ENCODE measurements at places on chromosomes 1 and 21. TPM values are rescaled to one million over a fixed set of nuclear protein-coding genes. Genes with fewer than 3 reads are reported as not detected.

KCNA3 gene
- 84.9 TPM for total RNA-seq

EDN2 gene
- not detected for total RNA-seq

TRAF3IP3 gene
- 422 TPM for total RNA-seq

ABCA4 gene
- total RNA-seq: not detected

NMNAT2 gene
- total RNA-seq: 0.28 TPM

DNA sequence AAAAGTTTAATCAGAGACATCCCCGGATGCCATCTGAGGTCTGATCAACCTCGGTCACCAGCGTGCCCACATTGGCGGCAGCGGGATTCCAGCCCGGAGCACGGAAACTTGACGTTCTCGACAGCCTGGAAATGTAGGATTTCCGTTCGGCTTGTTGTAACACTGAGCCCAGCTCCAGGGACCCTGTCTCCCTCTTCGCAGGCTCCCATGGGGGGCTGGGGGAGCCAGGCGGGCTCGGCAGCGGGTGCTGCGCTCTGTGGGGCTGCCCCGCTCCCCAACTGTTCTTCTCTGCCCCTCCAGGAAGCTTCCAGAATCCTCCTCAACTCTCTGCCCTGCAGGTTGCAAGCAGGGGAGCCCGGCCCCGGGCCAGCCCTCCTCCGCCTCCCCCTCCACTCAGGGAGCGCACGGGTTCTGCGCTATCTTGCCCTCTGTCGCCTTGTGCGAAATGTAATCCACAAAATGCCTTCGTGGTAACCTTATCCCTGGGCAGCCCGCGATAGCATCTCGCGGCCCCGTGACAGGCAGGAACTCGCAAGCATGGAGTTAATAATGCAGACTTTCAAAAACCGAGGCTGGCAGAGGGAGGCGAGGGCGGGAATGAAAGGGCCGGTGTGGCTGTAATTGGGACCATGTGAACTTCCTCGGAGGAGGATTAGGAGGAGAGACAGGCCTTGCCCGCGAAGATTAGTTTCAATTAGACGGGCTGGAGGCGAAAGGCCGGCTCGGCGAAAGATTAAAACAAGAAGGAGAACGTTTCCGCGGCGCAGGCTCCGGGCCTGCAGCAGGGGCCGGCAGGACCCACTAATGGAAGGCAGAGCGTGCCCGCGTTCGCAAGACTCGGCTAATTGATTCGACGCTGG lies 53.9 kb upstream of the TTC34 start:
- no peak for DNase-seq

DNA sequence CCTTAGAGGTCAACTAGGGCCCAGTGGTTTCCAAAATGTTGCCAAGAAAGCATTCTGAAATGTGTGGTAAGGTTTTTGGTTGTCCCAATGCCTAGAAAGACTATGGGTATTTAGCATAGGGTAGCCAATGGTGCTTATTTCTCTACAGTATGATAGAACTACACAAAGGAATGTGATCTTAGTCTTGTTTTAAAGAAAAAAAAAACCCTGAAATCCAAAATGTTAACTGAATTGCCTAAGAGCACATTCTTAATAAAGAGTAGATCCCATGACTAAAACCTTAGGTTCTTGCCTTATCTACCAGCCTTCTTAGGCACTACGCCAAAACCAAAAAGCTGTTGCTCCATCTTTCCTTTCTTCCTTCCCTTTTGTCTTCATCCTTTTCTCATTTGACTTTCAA lies 428.2 kb downstream of the MRPL39 start:
- DNase-seq: no peak

- DNase-seq: no peak
Observed at GRCh38 chr1:231694465-231695077, 68.0 kb downstream of the DISC1 start.

DNA sequence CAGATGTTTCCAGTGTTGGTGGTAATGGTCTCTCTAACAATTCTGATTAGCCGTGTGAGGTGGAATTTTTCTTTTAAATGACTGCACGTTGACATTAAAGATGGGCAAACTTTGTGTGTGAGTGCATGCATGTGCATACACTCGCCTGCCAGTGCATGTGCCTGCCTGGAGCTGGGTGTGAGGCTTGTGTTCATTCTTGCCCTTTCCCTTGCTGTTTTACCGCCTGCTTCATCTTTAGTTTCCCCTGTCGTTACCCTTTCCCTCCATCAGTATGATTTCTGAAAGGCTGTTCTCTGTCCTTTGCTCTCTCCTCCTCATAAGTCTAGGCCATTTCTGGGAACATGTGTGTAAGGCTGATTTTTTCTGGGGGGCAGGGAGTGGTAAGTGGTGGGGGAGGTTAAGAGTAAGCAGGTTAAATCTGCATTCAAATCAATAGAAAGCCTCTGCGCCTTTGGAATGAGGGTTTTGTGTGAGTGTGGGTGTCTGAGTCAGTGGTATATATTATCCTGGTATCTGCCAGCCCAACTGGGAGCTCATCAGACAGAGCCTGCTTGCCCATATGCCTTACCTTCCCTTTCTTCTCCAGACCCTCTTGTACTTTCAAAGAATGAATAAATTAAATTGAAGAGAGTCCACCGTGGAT lies 112.5 kb downstream of the PBX1 start:
- DNase-seq: no peak

DNA sequence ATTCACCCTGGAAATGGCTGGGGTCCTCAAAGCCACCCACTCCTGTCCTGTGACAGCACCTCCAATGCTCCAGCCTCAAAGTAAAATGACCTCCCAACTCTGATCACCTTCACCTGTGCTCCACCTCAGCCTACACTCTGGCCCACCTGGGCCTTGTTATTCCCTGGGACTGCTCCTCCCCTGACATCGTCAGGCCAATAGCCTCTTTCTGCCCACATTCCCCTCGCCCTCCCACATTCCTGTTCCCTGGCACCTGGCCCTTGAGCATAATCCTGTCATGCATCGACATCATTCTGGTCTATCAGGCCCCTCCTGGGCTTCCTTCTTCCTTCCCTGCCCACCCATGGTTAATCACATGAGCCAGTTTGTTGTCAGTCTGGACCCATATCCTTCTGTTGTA lies 13.2 kb upstream of the BCAR3 start:
- DNase-seq: no peak

DNA sequence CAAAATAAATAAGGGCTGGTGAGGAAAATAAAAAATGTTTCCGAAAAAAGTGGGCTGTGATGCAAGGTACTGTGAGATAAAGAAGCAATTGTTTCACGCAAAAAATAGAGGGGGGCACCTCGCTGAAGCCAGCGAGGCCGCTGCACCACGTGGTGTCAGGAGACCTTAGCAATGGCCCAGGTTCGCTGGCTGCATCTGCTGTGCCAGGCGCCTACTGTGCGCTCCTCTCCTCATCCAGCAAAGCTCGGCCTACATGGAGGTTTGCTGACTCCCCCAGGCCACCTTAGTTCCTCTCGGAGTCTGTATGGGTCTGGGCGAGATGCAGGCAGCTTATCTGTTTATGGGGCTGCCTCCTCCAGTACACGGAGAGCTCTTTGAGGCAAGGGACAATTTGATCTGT lies 119.6 kb downstream of the NR5A2 start:
- no peak for DNase-seq

DNA sequence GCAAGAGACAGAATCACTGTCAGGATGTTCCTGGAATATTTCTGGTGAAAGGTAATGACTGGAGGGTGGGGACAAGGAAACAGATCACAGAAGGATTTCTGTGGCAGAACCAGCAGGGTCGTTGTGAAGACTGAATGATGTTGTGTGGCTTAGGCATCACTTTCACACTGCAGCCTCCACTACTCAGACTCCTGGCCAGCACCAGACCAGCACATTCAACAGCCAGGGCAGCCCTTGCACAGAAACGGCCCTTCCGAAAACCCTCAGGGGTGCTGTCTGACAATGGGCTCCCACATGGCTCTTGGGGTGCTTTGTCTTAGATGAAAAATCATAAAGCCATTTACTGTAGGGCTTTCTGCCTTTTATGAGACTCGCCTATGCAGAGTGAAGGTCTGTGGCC lies 3.8 kb upstream of the RAB7B start:
- peak; percentile 5 for DNase-seq

DNA sequence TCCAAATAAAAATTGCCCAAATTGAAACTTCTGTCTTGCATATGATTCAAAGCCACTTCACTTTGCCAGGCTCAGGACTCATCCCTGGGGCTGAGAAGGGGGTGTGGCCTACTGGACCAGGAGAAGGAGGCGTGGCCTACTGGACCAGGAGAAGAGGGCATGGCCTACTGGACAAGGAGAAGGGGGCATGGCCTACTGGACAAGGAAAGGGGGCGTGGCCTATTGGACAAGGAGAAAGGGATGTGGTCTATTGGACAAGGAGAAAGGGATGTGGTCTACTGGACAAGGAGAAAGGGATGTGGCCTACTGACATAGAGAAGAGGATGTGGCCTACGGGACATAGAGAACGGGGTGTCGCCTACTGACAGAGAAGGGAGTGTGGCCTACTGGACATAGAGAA lies 405.3 kb downstream of the RRAGC start:
- no peak for DNase-seq

- DNase-seq: peak; percentile 64
Observed at GRCh38 chr1:115642168-115643072, 650 bp downstream of the VANGL1 start.

GRCh38 chr1:209404577-209404976 lies 178.9 kb upstream of the CAMK1G start:
- no peak for DNase-seq

- no peak for DNase-seq
Observed at GRCh38 chr1:27446496-27447020, 43.4 kb downstream of the WASF2 start.

DNA sequence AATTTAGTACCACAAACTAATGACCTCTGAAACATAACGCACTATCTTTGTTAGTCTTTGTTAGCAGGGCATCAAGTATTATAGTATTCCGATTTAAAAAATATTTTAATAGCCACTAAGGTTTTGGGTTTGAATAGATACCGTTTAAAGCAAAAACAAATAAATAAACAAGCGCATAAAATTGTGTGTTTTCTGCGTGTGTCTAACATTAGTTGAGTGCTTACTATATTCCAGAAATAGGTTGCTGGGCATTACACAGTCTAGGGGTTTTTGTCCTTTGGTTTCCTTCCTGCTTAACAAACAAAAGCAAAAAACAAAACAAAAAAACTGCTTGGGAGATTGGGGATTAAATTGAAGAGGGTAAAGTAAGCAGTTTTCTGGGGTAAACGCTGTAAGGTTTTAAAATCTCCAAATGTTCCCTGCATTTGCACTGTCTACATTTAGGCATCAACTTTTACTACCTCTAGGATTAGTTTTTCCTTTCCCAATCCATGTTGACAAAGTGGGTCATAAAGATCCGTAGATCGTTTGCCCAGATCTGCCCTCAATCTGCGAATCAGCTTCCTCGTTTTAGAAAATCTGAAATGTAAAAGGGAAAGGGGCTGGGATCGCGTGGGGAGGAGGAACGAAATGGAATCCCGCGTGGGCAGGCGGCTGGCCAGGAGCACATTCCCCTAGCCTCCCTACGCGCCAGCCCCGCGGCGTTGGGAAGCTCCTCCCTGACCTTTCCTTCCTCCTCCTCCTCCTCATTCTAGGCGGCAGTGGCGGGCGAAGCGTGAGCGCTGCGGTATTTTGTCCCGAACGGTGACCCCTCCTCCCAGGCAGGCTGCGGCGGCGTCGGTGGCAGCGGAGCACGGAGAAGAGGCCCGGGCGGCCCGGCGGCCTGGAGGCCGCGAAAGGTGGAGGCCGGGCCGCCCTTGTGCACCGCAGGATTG lies at the start of gene KCTD3:
KCTD3 (plus strand) TSS at position 749 of the 935 bp plus-strand sequence. CDS start 382 bp downstream, outside the sequence.
- DNase-seq: peak; percentile 47

- DNase-seq: peak; percentile 68
Observed at GRCh38 chr1:218377143-218377660, 32.1 kb downstream of the TGFB2 start.

DNA sequence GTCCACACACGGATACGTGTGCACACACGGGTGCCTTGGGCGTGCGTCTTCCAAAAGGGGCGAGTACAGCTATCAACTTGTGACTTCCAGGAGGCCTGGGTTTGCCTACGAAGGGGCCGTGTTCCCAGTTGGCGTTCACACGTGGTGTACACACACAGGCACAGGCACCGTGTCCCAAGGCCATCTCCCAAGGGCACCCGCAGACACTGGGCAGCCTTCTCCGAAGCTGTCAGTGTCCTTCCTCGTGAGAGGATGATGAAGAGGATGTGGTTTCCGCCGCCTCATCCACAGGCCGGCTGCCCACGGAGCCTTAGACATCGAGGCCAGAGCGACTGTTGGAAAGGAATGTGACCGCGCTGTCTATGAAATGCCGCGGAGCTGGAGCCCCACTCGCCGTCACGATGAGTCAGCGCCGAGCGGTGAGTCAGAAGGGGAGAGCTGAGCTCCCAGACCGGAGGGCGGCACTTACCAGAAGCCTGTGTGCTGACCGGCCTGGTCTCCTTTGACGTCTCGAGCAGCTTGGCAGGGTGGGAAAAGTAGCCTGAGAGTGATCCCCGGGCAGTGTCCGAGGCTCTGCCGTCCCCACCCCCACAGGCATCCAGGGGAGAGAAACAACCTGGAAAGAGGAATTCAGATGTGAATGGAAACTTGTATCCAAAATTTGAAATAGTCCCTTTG lies 141.4 kb upstream of the ARHGEF16 start:
- peak; percentile 45 for DNase-seq

DNA sequence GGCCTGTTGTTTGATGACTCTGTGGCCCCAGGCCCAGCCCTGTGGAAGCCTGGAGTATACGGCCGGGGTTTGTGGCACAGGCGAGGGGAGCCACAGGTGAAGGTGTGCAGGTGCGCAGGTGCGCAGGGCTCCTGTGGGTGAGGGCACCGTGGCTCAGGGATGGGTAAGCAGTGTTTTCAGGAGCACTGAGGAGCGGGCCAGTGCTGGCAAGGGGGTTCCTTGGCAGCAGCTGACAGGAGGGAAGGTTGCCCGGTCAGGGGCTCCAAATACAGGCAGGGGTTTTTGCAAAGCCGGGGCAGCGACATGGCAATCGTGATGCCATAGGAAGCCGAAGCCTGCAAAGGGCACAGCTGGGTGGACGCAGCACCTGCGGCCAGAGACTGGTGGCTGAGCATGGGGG lies 20.7 kb downstream of the AGPAT3 start:
- DNase-seq: no peak

DNA sequence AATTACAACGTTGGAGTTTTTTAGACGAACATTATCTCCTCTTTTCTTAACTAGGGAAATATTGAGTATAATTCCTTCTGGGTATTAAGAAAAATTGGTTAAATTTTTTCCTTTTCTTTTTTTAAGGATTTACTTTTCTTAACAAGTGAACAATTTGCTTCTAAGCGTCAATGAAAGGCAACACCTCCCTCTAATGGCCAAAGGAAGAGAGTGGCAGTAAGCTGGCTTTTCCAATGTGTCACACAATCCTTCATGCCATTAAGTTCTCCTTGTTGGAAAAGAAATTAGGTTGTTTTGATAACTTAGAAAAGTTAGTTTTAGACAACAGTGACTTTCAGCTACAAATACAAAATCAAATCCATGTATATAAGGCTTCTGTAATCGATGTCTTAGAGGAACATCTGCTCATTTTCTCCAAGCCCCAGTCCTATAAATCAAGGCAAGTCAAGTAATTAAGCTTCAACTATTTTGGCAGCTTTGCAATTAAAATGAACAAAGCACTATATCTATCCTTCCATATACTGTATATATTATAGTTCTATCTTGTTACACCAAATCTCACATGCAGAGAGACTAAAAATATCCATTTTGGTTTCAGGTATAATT lies 62.8 kb downstream of the EDEM3 start:
- no peak for DNase-seq
